ENCODE measurements at places on chromosomes 16 and 17.

- DNase-seq: peak; percentile 50
These were observed 32.7 kb downstream of the ITGB3 start for GRCh38 chr17:47286198-47286914.

- DNase-seq: no peak
These were observed 69.4 kb upstream of the NKD1 start for GRCh38 chr16:50478773-50479149.

GRCh38 chr17:30134551-30134950 lies 17.9 kb downstream of the NSRP1 start:
- no peak for DNase-seq

- no peak for DNase-seq
These were observed 17.0 kb upstream of the ABCA10 start for GRCh38 chr17:69245617-69246016.

- peak; percentile 84 for DNase-seq
These were observed 9.9 kb downstream of the CYGB start for GRCh38 chr17:76527430-76528111.

DNA sequence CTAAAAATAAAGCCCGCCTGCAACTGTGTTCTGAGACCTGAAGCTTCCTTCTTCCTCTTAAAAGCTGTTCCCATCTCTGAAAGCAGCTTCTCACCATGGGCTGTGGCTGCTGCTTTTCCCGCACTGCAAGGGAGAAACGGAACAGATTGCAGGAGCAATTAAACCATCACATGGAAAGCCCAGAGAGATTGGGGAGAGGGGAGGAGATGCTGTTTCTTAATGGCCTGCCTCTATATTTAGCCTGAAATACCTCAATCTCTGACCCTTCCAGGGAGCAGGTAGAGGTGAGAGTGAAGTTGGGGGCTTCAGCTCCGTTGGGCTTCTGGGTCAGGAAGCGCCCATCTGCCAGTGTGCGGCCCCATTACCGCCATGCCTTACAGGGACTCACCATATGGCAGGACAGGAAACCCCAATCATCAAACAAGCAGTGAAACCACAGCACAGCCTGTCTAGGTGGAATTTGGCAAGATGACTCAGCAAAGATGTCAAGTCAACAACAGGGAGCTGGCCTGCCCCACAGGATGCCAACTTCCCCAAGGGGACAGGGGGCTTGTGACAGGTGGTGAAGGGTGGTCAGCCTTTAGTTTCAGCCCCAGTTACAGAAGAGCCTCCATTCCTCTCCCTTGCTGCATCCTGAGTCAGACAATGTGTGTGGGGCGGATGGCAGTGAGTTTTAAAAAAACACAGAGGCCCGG lies 286.6 kb upstream of the CCL2 start:
- DNase-seq: no peak

DNA sequence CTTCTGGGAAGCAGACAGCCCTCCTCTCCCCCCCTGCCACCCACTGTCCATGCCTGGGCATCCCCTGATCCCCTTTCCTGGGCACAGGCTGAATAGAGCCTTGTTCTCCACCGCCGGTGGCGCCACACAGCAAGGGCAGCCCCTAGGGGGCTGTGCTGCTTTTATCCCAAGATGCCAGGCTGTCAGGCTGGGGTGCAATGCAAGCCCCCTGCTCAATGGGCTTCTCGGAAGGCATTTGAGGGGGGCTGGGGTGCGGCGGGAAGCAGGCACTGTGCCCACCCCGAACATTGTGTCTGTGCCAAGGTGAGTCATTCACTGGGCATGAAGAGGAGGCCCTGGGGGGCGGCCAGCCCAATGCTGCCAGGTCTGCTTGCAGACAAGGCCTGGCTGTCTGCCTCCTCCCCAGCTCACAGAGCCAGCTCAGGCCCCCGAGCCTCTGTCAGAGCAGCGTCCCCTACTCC lies 1.5 kb upstream of the GFAP start:
- no peak for DNase-seq

DNA sequence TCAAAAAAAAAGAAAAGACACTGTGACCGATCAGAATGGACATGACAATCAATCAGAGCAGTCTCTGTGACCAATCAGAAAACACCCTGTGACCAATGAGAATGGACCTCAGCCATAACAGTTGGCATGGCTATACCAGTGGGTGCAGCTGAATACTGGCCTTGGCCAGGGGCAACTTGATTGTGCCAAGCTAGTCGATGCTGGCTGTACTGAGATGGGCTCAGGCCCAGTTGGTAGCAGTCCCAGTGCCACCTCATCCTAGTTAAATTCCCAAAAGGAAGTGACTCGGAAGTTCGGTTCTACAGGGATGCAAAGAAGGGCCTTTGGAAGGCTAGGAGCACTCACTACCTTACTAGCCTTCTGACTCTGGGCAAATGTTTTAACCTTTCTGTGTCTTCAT lies 37.2 kb upstream of the BCO1 start:
- no peak for DNase-seq

GRCh38 chr16:1812732-1813163 lies 13.9 kb downstream of the HAGH start:
- DNase-seq: peak; percentile 63

Measured in iris pigment epithelial cell (primary cell).